Activated CD8-positive, alpha-beta memory T cell treated with anti-CD3 and anti-CD28 coated beads for 36 hours (primary cell): ENCODE measurements at places on chromosomes 6 and 20. TPM values are rescaled to one million over a fixed set of nuclear protein-coding genes. Genes with fewer than 3 reads are reported as not detected.

Gene SNAP91
- total RNA-seq = not detected

Gene TTBK1
- 0.67 TPM for total RNA-seq

Gene TREML1
- not detected for total RNA-seq

Gene TRIM10
- not detected for total RNA-seq

Gene NKX2-4
- total RNA-seq = not detected

Gene RHAG
- not detected for total RNA-seq

Gene TUBB1
- not detected for total RNA-seq

Gene HDDC2
- 114 TPM for total RNA-seq

Gene RNF182
- total RNA-seq = not detected

Gene KHDC1L
- 0.31 TPM for total RNA-seq

Gene TMEM244
- 0.38 TPM for total RNA-seq

Gene DEFB124
- not detected for total RNA-seq

Gene C20orf202
- total RNA-seq = not detected

Gene WFDC5
- total RNA-seq = not detected

Gene HDGFL1
- total RNA-seq = not detected

Gene PGC
- total RNA-seq = not detected

Gene KIAA0408
- total RNA-seq = 10.8 TPM

Gene ATP6V1G2
- 1.4 TPM for total RNA-seq

Gene LY86
- not detected for total RNA-seq

Gene RPL10A
- total RNA-seq = 1,849 TPM

Gene ZC2HC1B
- total RNA-seq = not detected

Gene HCRTR2
- total RNA-seq = not detected

Gene CYP21A2
- total RNA-seq = 0.23 TPM

Gene KIF25
- total RNA-seq = not detected
